Stimulated activated CD4-positive, alpha-beta T cell treated with anti-CD3 and anti-CD28 coated beads, Interleukin-4, amount 100 ng/mL, for 1 hour (primary cell): ENCODE measurements at places on chromosomes 6 and 20.

GRCh38 chr6:84228198-84228543, 728 bp upstream of the CEP162 start:
- DNase-seq: no peak

DNA sequence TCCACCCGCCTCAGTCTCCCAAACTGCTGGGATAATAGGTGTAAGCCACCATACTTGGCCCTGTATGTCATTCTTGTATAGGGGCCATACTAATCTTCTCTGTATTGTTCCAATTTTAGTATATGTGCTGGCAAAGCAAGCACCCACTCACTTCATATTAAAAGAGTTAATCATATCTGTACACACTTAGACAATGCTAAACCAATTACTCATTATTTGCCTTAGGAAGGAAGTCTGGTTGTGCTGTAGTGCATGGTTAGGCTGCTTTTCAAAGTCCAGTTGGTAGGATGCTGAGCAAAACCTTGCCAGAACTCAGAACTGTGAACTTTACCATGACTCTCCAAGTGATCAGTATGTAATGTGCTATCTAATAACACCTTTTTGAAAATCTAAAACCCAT, 88.6 kb downstream of the LIN28B start:
- no peak for DNase-seq

GRCh38 chr20:17835934-17836300, 132.7 kb downstream of the SNX5 start:
- no peak for DNase-seq

GRCh38 chr20:17757496-17757895, 57.7 kb downstream of the BANF2 start:
- DNase-seq: no peak

- DNase-seq: no peak
Observed at GRCh38 chr6:113570161-113570560, 287.0 kb upstream of the MARCKS start.

- no peak for DNase-seq
Observed at GRCh38 chr6:786946-787763, 94.2 kb upstream of the EXOC2 start.

DNA sequence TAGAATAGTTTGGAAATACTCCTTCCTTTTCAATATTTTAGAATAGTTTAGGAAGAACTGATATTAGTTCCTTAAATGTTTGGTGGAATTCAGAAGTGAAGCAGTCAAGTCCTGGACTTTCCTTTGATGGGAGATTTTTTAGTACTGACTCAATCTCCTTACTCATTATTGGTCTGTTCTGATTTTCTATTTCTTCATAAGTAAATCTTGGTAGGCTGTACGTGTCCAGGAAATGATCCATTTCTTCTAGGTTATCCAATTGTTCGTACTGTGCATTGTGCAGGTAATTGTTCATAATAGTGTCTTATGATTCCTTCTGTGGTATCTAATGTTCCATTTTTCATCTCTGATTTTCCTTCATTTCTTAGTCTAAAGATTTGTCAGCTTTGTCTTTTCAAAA, 138.9 kb downstream of the SYCP2 start:
- DNase-seq: no peak

GRCh38 chr6:48325701-48326100, 214.7 kb upstream of the PTCHD4 start:
- DNase-seq: no peak

GRCh38 chr20:48601798-48602197, 226.0 kb downstream of the PREX1 start:
- no peak for DNase-seq
